ENCODE measurements at places on chromosomes 5 and 9.

- no peak for DNase-seq
Observed at GRCh38 chr9:99663856-99664255, 157.8 kb upstream of the NR4A3 start.

DNA sequence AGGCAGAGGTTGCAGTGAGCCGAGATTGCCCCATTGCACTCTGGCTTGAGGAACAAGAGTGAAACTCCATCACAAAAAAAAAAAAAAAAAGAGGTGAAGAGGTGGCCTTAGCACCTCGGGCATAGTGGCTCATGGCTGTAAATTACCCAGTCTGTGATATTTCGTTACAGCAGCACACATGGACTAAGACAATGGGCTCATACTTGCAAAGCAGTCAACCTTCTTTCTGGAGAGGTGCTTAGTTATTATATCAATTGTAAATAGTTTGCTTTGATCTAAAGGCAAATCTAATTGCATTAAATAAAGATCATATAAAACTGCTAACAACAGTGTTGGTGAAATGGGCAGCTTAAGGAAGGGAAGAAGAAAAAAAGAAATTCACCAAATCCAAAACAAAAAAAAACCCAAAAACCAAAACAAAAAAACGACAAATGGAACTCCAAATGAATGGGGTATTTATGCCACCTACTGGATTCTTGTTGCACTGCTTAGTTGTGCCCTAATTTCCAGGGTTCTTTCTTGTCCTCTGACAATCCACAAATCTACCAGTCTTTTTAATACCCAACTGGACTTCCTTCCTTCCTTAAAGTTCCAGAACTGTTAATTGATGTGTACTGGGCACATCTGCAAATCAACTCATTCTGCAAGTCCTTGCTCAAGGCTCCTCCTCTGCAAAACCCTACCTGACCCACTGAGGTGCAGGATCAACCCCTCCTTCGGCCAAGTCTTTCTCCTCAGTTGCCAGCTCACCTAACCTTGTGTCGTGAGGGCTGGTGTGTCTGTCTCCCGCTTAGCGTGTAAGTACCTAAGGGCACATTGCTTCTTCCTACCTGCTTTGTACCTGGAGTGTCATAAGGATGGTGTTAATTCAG lies 35.0 kb upstream of the DMRT1 start:
- no peak for DNase-seq

DNA sequence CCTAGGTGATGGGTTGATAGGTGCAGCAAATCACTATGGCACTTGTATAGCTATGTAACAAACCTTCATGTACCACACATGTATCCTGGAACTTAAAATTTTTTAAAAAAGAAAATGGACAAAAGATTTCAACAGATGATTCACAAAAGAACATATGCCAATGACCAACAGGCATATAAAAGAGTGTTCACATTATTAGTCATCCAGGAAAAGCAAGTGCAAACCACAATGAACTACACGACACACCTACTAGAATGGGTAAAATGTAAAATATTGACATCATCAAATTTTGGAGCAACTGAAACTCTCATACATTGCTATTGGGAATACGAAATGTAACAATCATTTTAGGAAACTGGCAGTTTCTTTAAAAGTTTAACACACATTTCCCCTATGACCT lies 109.9 kb downstream of the YIPF5 start:
- no peak for DNase-seq

DNA sequence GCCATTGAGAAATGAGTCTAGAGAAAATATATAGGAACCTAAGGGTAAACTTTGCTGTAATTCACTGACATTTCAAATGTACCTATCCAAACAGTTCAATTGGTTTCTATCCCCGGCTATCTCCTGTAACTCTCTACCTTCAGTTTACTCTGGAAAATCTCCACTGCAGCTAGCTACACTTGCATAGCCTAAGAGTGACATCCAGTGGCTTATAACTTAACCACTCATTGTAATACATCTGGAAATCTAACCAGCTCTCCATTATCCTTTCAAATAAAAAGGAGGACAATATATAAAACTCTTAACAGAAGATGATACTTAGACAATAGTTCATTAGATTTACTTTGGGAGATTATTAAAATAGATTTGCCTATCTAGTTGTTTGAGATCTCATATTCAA lies 35.3 kb upstream of the SPDL1 start:
- DNase-seq = no peak

DNA sequence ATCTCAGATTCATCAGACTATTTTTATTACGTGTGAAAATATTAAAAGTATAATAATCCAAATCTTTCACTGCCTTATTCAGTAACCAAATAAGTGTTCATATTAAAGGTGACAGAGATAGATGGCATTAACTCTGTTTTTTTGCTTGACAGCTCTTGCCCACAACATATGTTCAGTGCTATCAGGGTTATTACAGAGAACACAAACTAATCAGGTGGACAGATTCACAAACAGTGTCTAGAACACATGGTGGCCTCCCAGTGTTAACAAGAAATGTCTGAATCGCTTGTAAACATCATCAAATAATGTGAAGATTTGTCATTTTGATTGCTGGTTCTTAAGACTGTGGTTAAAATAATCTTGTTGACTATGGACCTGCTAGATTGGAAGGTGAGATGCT lies 609.1 kb upstream of the GRAMD2B start:
- no peak for DNase-seq

- DNase-seq = no peak
Observed at GRCh38 chr5:110476164-110476563, 250.3 kb downstream of the TMEM232 start.

DNA sequence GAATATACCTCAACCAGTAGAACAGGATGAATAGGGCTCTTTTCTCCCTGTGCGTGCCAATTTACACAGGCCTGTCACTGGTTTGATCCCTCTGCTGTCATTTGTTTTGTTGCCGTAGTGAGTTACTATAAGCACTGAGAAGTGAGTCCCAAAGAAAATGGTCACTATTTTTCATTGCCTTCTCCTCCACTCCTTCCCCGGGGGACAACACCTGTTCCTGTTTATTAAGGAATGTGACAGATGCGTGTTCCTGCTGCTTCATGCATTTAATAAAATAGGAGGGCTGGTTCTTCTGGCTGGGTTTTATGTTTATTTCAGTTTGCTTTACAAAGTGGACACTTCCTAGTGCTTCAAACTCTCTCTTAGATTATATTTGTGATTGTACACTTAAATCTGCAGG lies 6.4 kb downstream of the THBS4 start:
- DNase-seq = no peak
